ENCODE measurements at places on chromosomes 5 and 9.

DNA sequence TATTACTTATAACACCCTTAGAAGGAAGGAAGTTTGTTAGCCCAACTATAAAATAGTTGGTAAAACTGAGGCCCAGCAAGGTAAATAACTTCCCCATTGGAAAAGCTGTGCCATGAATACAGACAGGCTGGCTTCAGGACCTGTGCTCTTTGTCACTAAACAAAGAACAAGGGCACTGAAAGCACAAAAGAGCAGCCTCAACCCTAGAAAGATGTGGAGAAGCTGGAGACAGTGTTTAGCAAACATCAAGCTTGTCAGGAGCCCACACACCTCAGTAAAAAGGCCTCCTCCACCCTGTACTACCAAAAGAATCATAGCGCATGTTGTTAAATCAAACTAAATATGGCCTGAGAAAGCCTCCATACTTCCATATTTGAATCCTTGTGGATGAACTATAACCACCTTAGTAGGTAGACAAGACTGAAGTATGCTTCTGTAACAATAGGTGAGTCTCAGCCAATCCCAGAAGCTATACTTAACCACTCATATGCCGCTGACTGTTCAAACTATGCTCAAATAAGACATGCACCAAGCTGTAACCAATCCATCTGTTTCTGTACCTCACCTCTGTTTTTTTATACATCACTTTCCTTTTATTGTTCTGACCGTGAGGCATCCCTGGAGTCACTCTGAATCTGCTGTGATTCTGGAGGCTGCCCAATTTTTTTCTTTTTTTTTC is 18.4 kb upstream of the SCGB3A2 start:
- no peak for DNase-seq

DNA sequence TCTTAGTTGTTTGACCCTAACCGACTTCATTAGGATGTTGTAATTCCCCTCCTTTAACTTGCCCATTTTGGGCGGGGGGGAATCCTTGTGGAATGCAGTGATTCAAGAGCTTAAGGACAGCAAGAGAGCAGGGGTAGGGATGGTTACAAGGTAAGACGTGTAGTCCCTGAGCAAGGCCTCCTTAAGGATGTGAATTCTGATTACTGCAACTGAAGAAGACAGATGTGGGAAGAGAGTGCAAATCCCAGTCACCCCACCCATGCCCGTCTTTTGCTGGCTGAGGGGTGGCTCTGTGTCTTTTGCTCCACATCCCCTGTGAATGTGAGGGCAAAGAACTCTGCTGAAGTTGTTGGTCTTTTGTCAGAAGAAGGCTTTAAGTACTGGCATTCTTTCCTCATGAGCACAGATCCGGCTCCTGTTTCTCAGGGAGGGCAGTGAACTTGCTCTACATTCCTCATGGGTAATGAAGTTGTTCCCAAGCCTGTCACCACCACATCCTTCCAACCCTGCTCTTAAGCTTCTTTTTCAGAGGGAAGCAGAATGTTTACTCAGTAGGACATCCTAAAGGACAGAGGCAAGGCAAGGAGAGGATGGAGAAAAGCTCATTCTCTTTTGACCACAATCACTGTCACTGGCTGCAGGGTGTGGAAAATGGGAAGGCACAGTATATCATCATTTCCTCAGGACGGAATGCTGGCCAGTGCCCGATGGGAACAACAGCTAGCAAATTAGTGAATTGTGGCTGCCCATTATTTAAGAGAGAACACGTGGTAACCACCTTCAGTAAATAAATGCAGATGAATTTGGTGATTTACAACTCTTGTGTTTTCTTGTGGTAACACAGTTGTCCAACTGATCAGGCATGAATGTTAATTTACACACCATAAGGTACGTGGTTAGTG is 61.5 kb downstream of the RAI14 start:
- DNase-seq, result no peak

DNA sequence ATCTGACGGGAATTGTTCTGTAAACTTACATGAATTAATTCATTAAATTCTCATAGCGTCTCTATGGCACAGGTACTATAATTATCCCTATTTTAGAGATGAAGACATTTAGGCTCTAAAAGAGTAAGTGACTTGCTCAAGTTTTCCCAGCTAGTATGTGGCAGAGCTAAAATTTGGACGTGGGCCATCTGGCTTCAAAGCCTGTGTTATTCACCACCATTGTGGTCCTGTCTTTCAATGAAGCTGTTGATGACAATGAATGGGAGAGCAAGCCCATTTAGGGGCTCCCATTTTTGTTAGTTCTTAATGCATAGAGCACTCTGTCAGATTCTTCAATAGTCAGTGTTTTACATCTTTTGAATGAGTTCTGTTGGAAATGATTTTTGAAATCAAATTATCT is 236.0 kb upstream of the CD180 start:
- no peak for DNase-seq

DNA sequence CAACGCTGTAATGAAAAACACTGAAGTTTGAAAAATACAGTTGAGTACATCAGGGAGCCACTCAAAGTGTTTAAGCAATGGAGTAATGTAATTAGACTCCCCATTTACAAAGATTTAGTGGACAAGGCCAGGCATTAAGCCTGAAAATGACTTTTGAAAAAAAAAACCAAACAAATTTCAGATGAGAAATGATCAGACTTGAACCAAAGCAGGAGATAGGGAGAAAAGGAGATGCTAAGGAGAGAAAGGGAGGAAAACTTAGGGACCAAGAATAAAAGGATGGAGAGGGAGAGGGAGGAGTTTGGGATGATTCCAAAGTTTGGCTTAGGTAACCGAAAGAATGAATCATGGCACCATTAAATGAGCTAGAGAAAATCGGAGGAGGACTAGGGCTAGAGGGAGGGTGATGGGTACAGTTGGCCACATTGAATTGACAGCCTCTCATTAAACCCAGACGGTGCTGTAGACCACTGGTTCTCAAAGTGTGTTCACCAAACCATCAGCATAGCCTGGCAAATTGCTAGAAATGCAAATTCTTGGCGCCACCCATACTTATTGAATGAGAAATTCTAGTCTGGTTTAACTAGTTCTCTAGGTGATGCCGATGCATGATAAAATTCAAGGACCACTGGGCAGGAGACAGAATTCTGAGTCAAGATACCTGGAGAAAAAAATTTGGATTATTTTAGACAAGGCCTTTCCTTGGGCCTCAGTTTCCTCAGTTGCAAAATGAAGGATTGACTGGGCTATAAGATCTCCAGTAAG is 6.2 kb upstream of the CPEB4 start:
- DNase-seq, result no peak

GRCh38 chr9:106421772-106422171 is 441.2 kb upstream of the ZNF462 start:
- DNase-seq, result no peak

- no peak for DNase-seq
Observed at GRCh38 chr5:52743012-52743411, 44.7 kb upstream of the ITGA1 start.

GRCh38 chr5:113273948-113274347 is 160.8 kb downstream of the TSSK1B start:
- DNase-seq, result no peak

DNA sequence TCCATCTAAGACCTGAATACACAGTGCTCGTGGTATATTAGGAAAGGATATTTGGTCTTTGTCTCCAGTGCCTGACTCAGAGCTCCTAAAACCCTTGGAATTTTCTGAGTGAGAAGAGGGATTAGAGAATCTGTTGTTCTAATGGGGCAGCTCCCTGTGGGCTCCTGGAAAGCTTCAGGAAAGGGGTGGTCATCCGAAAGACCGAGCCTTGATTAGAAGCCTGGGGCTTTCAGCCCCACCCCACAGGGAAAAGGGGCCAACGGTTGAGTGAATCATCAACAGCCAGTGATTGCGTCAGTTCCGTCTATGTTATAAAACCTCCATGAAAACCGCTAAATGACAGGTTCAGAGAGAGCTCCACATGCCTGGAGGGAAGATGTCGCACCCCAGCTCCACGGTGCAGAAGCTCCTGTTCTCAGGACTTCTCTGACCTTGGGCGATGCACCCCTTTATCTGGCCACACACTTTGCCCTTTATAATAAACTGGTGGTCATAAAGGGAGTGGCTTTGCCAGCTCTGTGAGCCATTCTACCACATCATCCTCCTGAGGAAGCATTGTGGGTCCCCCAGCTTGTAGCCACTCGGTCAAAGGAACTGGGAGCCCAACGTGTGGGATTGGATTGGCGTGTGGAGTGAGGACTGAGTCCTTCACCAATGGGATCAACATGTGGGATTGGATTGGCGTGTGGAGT is 71.0 kb upstream of the ICE1 start:
- DNase-seq, result no peak

GRCh38 chr9:121220996-121221663 is 19.5 kb upstream of the RAB14 start:
- no peak for DNase-seq

DNA sequence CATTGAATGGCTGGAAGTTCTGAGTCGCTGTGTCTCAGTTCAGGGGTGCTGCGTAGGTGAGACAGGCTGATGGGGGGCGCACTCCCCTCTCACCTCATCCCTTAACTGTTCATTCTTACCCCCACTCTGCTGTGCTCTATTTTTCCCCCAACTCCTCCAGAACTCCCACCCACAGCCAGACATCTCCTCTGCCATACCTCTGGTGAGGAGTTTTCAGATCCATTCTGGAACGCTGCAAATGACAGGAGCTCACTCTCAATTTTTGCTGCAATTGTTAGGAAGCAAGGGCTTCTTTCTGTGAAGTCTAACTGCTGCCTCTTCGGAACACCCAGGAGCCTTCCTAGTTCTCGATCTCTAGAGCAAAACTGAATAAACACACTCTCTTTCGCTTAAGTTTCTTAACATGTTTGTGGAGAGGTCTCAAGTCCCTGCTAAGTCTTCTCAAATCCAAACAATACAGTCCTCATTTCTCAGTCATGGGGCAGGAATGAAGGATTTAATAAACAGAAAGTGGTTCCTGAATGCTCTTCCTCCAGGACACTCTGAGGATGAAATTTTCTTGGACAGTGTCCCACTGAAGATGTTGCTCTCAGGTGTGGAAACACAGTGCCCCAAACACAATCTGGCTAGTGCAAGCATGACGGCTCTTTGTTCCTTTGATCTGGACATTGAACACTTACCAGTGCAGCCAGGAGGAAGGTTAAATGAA is 387.7 kb downstream of the KDM4C start:
- DNase-seq, result no peak

- no peak for DNase-seq
Observed at GRCh38 chr5:132235340-132235739, 7.7 kb upstream of the P4HA2 start.

GRCh38 chr9:18666986-18667772 is 193.2 kb downstream of the ADAMTSL1 start:
- DNase-seq, result no peak

DNA sequence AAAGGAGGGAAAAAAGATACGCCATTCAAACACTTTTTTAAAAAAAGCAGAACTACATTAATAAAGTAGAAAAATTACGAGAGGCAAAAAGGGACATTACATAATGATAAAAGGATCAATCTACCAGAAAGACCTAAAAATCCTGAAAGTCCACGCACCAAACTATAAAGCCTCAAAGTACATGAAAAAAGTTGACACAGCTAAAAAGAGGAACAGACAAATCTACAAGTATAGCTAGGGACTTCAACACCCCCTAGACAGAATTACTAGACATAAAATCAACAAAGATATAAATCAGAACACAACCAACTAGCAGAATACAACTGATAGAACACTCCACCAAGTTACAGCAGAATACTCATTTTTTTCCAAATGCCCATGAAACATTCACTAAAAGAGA is 11.1 kb downstream of the CAMSAP1 start:
- no peak for DNase-seq

- no peak for DNase-seq
Observed at GRCh38 chr5:149941795-149942194, 2.8 kb downstream of the PDE6A start.

GRCh38 chr5:3349704-3350565 is 245.7 kb upstream of the IRX1 start:
- no peak for DNase-seq

All from K562 (cell line).